ENCODE measurements at places on chromosomes 6 and 20.

- no peak for DNase-seq
Measured at GRCh38 chr20:45223136-45223535, 2.0 kb downstream of the SEMG2 start.

DNA sequence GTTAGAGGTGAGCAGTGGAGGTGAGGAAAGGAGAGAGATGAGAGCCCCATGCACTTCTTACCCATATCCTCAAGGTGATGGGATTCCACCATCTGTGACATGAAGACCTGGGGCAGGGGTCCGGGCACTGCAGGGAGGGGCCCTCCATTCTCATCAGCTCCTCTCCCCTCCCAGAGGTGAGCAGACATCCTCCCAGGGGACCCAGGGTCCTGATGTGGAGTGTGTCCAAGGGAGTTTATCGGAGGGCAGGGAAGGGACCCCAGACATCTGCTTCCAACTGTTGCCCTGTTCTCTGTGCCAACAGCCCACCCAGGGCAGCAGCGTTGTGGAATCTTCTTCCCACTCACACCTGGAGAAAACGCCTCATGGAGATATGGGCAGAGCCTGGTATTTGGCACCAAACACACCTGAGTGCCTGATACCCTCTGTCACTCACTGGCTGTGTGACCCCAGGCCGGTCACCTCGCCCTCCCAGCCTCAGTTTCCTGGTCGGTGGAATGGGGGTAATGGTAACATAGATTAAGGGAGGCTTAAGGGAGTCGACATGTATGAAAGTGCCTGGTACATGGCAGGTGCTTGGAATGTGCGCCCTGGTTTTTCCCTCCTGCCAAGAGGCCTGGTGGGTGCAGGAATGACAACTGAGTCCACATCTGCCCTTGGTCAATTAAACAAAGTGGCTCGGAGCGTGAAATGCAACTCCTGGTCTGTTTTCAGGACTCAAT is 227.9 kb downstream of the PREX1 start:
- DNase-seq = no peak

DNA sequence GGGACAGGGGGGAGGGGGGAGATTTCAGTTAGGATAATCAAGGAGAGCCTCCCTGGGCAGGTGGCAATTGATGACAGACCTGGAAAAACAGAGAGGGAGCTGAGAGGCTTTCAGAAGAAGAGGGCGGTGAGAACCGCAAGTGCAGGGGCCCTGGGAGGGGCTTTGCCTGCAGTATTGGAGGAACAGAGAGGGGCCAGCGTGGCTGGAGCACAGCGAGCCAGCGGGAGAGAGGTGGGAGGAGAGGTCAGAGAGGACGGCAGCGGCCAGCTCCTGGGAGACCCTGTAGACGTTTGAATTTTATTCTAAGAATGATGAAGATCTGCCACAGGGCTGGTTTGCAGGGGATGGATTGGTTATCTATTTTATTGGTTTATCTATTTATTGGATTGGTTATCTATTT is 34.5 kb upstream of the NOL4L start:
- DNase-seq = no peak

DNA sequence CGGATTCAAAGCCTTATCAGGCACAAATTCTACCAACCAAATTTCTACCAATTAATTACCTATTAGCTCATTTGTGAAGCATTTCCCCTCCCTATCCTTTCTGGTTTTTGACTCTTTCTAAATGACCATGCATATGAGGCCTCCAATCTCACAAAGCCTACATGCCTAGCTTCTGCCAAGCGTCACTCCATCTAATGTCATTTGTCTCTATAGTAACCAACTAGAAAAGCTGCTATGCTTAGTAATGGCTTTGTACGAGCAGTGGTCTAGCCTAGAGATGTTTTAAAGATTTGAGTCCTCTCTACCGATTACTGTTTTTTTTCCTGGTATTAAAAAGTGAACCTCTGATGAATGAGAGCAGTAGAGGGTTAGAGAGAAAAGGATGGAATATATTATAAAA is 4.8 kb upstream of the ASF1A start:
- no peak for DNase-seq

GRCh38 chr6:36414481-36414880 is 27.0 kb upstream of the ETV7 start:
- DNase-seq = no peak

DNA sequence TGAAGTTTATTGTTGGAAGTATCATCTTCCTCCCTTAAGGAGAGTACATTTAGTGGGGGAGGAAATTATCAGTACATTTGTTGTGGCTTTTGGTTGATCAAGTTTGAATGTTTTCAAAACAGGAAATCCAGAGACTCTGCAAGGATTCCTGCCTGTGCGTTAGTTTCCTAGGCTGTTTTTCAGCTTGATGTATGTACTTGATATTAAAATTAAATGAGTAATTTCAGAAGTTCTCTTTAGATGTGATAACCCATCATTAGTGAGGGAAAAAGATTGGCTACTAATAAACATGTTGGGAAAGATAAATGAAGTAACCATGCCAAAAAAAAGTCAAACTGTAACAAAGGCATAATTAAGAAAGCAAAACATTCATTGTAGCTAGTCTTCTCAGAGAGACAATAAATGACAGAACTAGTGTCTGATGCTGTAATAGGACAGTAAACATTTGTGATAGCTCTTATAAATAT is 88.0 kb upstream of the TULP1 start:
- no peak for DNase-seq

- DNase-seq = peak; percentile 40
Measured at GRCh38 chr20:58233881-58234528, 5.6 kb upstream of the ANKRD60 start.

DNA sequence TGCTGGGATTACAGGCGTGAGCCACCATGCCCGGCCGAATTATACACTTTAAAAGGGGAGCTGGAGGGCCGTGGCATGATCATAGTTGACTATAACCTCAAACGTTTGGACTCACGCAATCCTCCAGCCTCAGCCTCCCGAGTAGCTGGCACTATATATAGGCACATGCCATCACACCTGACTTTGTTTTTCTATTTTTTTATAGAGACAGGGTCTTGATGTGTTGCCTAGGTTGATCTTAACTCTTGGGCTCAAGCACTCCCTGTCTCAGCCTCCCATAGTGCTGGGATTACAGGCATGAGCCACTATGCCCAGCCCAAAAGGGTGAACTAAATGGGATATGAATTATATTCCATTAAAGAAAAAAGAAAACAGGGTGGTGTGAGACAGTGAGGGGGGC is 7.8 kb downstream of the PTGIS start:
- DNase-seq = no peak

- DNase-seq = no peak
Measured at GRCh38 chr20:39822667-39823066, 860.5 kb downstream of the DHX35 start.
